ENCODE measurements at places on chromosomes 12 and 14.

- no peak for ATAC-seq
Measured at GRCh38 chr14:25537846-25538455, 488.0 kb upstream of the STXBP6 start.

DNA sequence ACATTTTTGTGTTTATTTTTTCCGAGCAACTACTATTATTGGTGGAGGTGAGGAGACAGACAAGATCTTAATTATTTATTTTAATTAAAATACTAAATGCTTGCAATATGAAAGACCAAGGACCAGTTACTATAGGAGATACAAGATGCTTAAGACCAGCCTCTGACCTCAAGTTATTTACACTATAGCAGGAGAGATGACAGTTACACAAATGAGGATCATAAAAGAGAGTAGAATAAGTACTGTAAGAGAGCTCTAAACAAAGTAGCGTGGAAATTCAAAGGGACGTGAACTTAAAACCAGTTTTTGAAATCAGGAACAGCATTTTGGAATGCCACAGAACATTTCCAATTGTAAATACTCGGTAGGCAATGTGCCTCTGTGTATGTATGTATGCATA lies 128.0 kb upstream of the ATF1 start:
- ATAC-seq: no peak

DNA sequence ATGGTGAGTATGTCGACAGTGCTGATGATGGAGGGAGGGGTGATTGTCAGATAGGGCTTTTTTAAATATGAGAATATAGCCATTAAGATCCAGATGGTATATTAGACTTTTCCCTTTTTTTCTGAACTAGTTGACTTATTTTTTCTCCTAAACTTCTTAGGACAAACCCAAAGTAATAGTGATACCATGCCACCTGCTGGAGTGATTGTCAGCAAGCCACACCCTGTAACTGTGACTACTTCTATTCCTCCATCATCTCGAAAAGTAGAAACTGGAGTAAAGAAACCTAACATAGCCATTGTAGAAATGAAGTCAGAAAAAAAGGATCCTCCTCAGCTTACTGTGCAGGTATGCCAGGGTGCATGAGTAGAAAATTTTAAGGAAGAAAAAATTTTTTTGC lies 40.1 kb downstream of the KIAA0586 start:
- ATAC-seq: no peak

- no peak for ATAC-seq
Measured at GRCh38 chr12:96719660-96720362, 187.2 kb upstream of the NEDD1 start.

DNA sequence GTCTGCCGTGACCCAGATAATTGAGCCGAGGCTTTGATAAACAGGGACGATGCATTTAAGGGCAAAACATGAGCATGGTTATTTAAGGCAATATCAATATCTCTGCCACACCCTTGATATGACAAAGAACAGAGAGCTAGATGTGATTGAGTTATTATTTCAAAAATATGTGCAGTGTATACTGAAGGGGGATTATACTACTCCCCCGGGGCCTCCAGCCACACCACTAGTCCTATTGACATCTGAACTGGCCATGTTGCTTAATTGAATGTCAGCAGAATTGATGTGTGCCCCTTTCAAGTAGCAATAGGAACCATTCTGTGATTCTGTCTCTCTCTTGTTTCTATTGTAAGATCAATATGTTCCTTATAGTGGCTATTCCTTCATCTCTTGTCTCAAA lies 794.8 kb upstream of the SEL1L start:
- ATAC-seq: no peak

DNA sequence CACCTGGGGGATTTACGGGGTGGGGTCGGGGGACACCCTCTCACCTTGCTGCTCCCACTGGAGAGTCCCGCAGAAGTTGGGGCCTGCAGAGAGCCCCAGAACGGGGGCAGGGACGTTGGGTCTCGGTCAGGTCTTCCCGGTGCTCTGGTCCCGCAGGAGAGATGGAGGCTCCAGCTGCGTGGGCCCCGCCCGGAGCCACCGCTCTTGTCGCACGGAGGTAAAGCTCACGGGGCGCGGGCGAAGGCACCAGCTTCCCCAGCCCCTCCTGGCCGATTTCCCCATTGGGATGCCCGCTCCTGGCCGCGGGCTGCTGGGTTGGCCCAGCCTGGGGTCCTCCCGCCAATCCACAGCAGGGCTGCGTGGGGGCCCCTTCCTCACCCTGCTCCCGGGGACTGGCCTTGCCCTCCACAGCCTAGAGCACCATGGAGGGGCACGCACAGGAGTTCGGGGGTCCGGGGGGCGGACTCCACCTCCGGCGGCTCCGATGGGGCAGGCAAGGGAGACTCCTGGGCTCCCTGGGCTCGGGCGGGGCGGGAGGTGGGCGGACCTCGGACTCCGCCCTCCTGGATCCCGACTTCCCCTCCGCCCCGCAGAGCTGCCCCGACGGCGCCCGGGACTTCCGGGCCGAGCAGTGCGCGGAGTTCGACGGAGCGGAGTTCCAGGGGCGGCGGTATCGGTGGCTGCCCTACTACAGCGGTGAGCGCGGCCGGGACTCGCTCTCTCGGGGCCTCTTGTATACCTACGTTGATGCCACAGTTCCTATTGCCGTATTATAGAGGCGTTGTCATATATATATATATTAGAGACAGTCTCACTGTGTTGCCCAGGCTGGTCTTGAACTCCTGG lies 8.4 kb downstream of the PAPLN start:
- peak; percentile 53 for ATAC-seq

- ATAC-seq: no peak
Measured at GRCh38 chr12:72390146-72390545, 118.0 kb downstream of the TRHDE start.

All from gastroesophageal sphincter (tissue), 4 donors.